K562 (cell line): ENCODE measurements at places on chromosomes 2 and 18. TPM values are rescaled to one million over a fixed set of nuclear protein-coding genes. Genes with fewer than 3 reads are reported as not detected.

DNA sequence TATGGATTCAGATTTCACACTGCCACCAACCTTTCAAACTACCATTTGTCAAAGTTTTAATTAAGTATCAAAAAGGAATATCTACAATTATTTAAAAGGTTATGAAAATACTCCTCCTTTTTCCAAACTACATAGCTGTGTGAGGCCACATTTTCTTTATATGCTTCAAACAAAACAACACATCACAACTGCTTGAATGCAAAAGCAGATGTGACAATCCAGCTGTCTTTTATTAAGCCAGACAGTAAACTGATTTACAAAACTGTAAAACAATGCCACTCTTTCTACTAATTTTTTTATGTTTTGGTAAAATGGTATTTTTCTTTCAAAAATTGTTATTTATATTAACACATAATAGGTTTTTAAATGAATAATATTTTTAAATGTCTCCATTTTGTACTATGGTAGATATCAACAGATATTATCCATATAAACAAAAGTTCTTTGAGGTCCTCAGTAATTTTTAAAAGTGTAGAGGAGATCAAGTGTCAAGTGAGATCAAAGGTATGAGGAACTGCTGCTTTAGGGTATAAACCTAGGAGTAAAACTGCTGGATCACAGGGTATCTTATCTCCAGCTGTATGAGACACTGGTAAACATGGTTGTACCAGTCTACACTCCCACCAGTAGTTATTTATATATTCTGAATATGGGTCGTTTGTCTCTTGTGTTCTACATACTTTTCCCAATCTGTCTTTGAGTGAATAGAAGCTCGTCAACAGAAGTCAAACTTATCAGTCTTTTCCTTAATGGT lies 68.8 kb upstream of the SERTAD2 start:
- H3K27me3 ChIP-seq = no peaks in the 10 kb centered on the region
- H3K27ac ChIP-seq = no peak overlapping the region
- DNase-seq = no peak
- H3K4me1 ChIP-seq = no peaks in the 10 kb centered on the region
- no peak overlapping the region for H3K4me3 ChIP-seq

- H3K4me1 ChIP-seq = no peaks in the 10 kb centered on the region
- no peaks in the 10 kb centered on the region for H3K27me3 ChIP-seq
- H3K27ac ChIP-seq = no peak overlapping the region
- H3K36me3 ChIP-seq = no peaks in the 10 kb centered on the region
Observed at GRCh38 chr2:223811757-223812156, 25.6 kb downstream of the AP1S3 start.

DNA sequence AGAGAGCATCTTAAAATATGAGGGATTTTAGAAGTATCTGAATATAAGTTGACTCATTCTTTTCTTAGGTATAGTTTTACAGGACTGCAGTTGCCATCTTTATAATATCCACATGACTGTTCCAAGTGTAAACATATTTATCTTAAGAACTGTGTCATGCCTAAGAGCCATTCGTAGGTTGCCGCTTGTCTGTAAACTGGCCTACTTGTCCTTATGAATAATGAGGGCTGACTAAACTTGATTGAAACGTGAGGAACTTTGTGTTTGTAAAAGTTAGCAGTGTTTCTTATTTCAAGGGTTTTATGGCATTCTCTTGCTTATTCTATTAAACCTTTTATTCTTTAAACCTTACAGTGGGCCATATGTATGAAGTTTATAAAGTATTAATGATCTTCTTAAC lies 99.6 kb downstream of the MAP3K20 start:
- H3K27me3 ChIP-seq = no peaks in the 10 kb centered on the region
- H3K4me1 ChIP-seq = no peaks in the 10 kb centered on the region
- DNase-seq = no peak
- H3K36me3 ChIP-seq = no peaks in the 10 kb centered on the region; the same call in 2 of the 3 replicates

Gene IL1RL2
- not detected in 2 replicates for total RNA-seq
